Stimulated activated naive CD4-positive, alpha-beta T cell treated with Interleukin-2 at 50 U/mL for 16 hours (primary cell): ENCODE measurements at places on chromosomes 3 and 15.

GRCh38 chr15:47188758-47189507, 528.4 kb upstream of the SEMA6D start:
- no peak for DNase-seq

GRCh38 chr15:50353975-50354837, 792 bp downstream of the GABPB1 start:
- DNase-seq = peak; percentile 46

DNA sequence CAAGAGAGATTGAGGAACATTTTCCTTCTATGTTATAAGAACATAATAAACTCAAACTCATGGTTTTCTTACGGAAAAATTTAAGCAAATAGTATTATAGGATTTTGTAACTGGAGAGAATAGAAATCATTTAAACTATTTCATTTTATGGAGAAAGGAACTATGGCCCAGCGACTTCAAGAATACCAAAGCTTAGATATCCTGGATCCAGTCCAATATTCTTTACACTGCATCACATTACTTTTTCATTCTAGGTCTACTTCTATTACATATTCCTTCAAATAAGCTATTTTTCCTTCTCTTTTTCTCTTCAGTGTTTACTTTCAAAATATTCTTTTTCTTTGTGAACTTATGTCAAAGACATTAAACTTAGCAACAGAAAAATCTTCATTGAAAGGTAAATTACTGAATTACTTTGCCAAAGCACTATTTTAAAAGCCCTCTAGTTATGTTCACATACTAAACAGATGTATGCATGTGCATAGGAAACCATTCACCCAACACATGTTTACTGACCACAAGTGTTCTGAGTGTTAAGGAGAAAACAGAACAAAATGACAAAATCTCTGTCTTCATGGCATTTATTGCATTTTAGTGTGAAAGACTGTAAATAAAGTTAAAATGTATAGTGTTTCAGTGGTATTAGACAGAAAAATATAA, 20.4 kb downstream of the KPNA4 start:
- DNase-seq = no peak

- no peak for DNase-seq
These were observed 27.1 kb downstream of the GOLGB1 start for GRCh38 chr3:121722411-121722810.

DNA sequence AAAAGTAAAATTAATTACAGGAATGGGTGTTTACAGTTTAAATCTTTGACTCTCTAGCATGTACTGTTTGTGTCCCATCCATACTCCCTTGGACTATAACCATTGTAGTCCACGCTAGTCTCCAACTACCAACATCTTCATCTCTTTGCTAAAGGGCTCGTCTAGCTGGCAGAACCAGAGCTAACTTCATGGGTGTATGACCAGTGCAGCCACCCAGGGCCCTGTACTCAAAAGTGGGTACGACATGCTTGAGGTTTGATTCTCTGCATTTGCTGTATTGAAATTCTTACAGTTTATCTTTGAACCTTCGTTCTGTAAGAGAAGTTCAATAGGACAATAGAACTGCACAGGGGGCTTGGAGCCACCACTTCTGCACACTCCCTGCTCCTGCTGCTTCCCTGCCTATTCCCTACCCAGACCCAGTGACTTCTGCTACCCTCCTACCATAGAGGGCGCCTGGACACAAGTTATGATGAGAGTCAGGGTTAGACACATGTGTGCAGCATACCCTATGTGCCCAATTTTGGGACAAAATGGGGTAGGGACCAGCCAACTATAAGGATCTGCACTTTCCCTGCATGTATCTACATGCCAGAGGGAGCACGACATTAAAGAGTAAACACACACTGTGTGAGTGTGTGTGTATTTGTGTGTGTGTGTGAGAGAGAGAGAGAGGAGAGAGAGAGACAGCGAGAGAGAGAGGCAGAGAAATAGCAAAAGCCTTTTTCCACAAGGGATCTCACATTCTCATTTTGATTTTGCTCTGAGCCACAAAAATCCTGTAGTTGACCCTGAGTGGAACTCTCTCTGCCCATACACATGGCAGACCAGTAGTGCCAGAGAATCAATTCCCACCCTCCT, 59.0 kb upstream of the NECTIN3 start:
- DNase-seq = no peak

GRCh38 chr3:11116336-11117059, 37.8 kb upstream of the HRH1 start:
- no peak for DNase-seq

- DNase-seq = no peak
These were observed 215.1 kb downstream of the SHQ1 start for GRCh38 chr3:72633121-72633520.

DNA sequence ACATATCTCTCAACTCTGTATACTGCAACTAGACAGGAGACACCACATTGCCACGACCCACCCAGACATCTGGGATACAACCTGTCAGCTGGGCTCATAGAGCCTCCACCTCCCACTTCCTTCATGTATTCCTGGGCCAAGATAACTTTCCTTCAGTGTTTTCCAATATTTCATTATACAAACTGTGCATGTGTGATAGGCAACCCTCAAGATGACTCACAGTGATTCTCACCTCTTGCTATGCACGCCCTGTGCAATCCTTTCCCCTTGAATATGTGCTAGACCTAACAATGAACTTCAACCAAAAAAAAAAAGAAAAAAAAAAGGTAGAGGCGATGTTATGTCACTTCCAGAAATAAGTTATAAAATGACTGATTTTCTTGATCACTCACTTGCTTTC, 138.0 kb upstream of the ALCAM start:
- DNase-seq = no peak

- DNase-seq = no peak
These were observed 20.1 kb downstream of the VPS8 start for GRCh38 chr3:184832044-184832443.

DNA sequence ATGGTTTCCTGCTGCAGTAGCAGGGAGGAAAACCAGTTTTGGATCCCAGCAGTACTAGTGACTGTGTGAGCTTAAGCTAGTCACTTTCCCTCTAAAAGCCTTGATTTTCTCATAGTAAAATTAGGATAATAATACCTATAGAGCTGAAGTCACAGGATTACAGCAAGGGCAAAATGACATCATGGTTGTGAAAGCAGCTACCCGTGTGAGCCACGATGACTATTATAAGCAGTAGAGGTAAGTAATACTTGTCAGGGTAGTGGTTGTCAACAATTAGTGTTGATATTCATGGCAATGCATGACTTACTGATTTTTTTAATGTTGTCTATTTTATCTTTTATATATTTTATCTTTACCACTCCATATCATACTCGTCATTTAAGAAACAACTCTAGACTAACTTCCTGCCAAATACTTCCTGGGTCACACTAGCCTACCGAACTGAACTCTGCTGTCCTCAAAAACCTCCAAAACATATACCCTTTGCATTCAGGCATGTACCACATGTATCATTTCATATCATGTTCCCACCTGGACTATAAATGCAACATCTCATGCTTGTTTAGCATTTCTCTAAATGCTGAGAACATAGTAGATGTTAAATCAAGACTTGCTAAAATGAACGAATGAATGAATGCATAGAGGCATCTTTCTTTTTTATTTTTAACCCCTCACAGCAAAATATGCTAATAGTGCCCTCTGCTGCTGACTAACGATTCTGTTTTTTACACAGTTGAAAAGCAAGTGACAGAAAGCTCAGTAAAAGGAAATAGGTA, 172.6 kb downstream of the P3H2 start:
- no peak for DNase-seq

- no peak for DNase-seq
These were observed 90.5 kb downstream of the TGFBR2 start for GRCh38 chr3:30696896-30697295.

- DNase-seq = no peak
These were observed 469.5 kb downstream of the CNTN4 start for GRCh38 chr3:2568156-2568555.

DNA sequence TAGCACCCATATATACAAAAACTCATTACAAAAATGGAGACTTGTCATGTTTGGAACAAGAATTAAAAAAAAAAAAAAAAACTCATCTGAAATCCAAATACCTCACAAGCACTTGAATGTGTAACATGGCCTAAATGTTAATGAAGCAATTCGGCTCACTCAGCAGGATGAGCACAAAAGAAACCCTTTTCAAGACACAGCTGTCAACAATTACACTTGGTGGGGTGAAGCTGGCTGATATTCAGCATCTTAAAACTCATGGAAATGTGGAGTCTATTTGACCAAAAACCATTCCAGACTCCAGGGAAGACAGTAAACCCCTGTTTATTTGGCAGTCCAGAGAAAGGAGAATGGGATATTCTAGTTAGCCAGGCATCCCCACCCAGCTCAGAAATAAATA, 205.4 kb upstream of the TSC22D2 start:
- DNase-seq = no peak

GRCh38 chr3:65597226-65597951, 441.3 kb downstream of the MAGI1 start:
- DNase-seq = no peak

GRCh38 chr3:167302678-167303077, 77.4 kb downstream of the ZBBX start:
- no peak for DNase-seq

DNA sequence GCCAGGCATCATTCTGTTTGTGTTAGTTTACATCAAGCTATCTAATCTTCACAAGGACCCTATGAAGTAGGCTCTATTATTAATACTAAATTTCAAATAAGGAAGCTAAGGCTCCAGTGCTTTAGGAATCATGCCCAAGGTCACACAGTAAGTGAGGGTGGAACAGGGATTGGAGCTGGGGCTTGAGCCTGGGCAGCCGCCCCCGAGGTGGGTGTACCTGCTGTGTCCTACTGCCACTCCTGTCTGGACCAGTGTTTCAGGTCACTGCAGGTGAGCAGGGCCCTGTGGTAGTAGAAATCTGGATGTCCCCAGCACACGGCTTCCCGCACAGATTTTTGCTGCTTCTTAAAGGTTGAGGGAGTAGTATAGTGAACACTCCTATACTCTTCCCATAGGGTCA, 6.5 kb downstream of the KLF13 start:
- DNase-seq = no peak

GRCh38 chr3:139241783-139242182, 102.0 kb upstream of the MRPS22 start:
- no peak for DNase-seq

GRCh38 chr3:169661361-169662131, 2.0 kb downstream of the MECOM start:
- DNase-seq = no peak

DNA sequence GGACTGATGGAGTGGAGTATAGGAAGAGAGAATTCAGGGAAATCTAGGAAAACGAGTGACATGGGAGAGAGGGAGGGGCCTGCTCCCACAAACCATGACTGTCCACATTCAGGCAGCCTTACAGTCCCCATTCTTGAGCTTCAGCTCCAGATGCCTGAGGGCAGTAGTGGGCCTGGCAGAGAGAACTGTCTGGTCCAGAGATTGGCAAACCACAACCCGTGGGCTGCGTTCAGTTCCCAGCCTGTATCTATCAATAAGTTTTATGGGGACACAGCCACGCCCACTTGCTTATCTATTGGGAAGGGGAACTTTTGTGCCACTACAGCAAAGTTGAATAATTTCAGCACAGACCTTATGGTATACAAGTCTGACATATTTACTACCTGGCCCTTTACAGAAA, 63.8 kb downstream of the SLCO2A1 start:
- DNase-seq = no peak

- DNase-seq = no peak
These were observed 221.9 kb upstream of the TOPAZ1 start for GRCh38 chr3:44019736-44020135.

GRCh38 chr15:60729850-60730458, 251.0 kb upstream of the ICE2 start:
- DNase-seq = peak; percentile 48

GRCh38 chr3:61182662-61183061, 68.6 kb downstream of the FHIT start:
- no peak for DNase-seq

DNA sequence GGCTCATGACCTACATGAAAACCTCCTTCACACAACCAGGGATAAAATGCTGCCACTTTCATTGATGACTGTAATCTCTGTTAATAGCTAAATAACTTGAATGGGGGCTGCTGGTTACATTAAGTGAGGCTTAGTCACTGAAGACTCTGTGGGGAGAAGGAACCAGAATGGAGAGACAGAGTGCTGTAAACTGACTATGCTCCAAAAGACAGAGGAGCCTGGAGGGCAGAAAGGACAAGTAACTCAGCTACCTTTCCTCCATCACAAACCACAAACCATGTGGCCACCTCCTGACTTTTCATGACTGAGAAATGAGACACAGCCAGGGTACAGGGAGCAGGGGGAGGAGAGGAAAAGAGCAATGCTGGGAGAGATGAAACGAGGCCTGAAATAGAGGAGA, 97.1 kb upstream of the TRIM42 start:
- no peak for DNase-seq

DNA sequence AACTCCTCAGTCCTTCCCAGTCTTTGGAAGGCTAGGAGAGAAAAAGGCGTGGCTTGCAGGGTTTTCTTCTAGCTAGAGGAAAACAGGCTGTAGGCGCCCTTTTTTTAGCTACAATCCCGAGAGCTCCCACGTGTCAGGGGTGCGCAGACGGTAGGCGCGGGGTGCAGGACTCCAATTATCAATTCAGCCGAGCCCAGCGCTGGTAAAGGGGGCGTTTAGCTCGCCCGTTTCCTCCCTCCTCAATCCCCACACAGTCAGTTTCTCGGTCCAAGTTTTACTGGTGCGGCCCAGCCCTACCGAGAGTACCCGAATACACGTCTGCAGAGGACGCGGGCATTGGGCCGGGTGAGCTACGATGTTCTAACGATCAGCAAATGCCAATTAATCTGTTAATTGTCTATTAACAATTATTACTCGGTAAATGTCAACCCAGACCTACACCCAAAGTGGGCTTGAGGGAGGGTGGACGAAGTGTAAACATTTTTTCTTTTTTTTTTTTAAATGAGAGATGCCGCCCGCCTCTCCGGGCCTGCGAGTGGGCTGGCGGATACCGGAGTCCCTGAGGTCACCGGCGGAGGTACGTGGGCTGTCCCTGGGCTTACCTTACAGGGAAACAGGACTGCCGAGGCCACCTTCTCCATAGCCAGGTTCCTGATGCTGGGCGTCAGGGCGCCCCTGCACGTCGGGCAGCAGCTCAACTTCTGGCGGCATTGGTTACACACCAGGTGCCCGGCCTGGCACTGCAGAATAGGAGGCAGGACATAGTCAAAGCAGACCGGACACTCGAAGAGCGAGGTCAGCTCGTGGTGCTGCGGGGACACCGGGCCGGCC, 923 bp downstream of the SIAH2 start:
- DNase-seq = peak; percentile 40

DNA sequence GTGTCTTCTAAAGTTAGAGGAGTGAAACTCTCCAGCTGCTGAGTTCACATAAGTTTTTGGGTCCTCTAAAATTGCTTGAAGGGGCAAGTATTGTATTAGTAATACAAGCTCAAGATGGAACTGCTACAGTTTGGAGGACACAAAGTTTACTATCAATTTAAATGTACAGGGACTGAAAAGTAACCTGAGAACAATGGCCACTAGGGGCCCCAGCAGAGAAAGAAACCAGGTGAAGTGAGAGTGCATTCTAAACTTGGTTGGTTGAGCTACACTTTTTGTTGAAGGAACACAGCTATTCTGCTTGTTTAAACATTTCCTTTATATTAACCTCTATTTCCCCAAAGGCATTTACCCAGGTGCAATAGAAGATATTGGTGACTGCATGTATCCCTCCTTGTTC, 755.5 kb downstream of the GBE1 start:
- no peak for DNase-seq
